H4 (cell line): ENCODE measurements at places on chromosomes 4 and X. TPM values are rescaled to one million over a fixed set of nuclear protein-coding genes. Genes with fewer than 3 reads are reported as not detected.
A peak's percentile ranks its signal among the peaks of the same experiment; 100 is the strongest.

ZXDA gene
- total RNA-seq = 2.3 and 3.2 TPM in 2 replicates

DNA sequence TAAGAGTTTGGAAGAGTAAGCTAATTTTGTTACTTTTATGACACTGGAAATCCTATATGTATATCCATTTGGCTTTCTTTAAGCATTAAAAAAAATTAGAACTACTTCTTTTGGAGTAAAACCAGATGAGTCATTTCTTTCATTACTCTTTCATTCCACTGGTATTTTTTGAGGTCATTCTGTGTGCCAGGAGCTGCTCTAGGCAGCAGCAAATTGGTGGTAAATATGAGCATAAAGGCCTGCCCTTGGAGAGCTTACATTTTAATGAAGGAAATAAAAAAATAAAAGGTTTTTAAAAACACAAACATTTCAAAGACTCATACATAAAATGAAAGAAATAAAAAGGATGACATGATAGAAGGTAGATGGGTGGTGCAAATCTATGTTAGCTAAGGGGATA, 37.4 kb downstream of the MID1 start:
- DNase-seq = no peak

GRCh38 chrX:56798866-56799758, 70.1 kb downstream of the NBDY start:
- DNase-seq = no peak

DNA sequence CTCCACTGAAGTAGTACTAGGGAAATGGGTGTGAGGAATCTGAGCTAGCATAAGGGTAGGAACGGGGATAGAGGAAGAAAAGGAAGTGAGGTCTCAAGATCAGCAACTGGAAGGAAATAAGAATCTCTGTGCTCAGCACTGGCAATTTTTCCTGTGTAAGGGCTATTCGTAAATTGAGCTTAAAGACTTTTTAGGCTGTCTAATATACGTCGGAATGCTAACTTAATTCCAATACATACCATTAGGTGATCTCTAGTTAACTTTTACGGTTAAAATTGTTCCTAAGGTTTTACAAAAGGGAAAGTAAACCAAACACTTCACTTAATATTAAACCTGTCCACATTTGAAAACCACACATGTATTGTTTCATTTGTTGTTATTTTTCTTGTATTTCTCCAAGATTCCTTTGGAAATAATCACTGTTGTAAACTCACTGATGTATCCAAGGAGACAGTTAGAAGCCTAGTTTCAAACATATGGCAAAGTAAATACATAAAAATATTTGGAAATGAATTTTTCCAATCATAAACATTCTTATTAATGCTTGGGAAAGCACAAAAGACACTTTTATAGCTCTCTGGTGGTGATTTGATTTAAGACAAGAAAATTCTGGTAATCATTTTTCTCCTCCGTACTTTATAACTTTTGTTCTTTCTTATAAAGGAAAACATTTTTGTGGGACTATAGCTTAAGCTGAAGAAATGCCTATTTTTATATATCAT, 28.1 kb upstream of the HPGDS start:
- no peak for DNase-seq

DNA sequence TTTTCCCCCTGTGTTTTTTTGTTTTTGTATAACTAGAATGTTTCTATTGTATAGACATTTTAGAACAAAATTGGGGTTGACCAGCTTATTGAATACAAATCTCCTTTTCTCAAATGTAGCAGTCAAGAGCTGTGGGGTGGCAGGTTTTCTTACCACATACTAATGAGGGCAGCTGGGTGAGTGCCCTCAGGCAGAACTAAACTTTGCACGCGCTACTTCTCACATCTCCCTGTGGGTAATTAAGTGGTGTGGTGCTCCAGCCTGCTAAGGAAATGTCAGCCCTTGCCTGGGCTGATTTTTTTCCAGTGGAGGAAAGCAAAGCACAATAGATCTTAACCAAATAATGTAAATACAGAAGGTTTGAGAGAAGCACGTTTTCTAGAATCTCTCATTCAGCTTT, 717.6 kb upstream of the TENM3 start:
- no peak for DNase-seq

GRCh38 chrX:48035891-48036290, 29.1 kb downstream of the SPACA5 start:
- DNase-seq = no peak

- no peak for DNase-seq
These were observed 206.4 kb upstream of the PACRGL start for GRCh38 chr4:20493761-20494353.

- peak; percentile 16 for DNase-seq
These were observed 12.9 kb downstream of the PCDH18 start for GRCh38 chr4:137519406-137519805.

GRCh38 chr4:27764526-27764837, 903.8 kb downstream of the STIM2 start:
- no peak for DNase-seq
